AG08396 (cell line): ENCODE measurements at places on chromosomes 3 and 15.

- DNase-seq, result no peak
These were observed 347.4 kb upstream of the DCBLD2 start for GRCh38 chr3:99248913-99249312.

GRCh38 chr3:44525060-44525459, 29.9 kb upstream of the ZKSCAN7 start:
- no peak for DNase-seq

- DNase-seq, result no peak
These were observed 278.1 kb downstream of the ZPLD1 start for GRCh38 chr3:102712896-102713295.

GRCh38 chr15:63047792-63048114, 5.2 kb downstream of the TPM1 start:
- DNase-seq, result no peak

GRCh38 chr15:90593499-90594158, 63.9 kb downstream of the CRTC3 start:
- no peak for DNase-seq

GRCh38 chr3:73509066-73509465, 115.7 kb downstream of the PDZRN3 start:
- DNase-seq, result no peak

DNA sequence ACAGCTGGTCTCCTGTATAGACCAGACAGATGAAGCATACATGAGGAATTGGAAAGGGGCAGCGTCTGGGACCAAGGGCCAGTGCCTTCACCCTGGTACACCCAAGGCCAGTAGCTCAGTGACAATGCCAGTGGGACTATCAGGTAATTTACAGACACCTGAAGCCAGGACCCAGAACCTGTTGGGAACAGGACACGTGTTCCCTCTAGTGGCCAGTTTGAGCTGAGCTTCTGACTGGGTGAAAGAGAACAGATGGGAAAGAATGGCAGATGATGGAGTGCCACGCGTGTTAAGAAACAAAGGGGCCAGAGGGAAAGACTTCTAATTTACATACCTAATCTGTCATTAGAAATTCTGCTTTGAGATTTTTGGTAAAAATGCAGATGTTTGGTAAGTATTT, 5.1 kb upstream of the SLC25A38 start:
- DNase-seq, result peak; percentile 24

DNA sequence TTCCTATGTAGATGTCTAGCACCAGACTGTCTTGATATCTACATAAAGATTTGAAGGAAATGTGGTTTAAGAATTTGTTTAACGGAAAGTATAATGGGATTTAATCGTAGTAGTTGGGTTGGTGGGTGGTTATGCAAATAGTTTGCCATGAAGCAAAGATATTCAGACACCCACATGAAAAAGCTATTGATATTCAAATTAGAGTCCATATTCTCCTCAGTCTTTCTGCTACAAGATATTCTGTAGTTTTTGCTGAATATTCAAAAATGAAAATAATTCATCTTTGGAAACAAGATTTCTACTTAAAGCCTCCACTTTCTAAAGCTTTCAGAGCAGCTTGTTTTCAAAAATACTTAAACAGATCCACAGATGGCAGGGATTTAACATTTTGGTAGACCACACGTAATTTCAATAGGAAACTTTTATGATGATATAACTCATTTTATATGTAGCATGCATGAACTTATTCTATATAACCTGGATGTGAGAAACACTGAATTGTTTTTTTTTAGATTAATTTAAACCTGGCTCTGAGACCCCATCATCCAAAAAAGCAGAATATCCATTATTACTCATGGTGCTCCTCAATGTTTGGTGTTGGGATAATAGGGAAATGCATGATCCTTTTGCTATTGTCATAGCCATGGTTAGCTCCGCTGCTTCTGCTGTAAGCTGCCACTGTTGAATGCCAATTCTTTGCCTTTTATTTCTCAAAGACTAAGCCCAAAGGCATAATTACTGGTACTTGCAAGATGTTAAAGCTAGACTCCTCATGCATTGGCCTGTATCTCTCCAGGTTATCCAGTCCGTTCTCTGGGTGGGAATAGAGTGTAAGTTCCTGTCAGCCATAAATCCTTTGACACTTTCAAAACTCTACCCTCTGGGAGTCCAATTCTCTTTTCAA, 98.0 kb downstream of the GMNC start:
- DNase-seq, result no peak

DNA sequence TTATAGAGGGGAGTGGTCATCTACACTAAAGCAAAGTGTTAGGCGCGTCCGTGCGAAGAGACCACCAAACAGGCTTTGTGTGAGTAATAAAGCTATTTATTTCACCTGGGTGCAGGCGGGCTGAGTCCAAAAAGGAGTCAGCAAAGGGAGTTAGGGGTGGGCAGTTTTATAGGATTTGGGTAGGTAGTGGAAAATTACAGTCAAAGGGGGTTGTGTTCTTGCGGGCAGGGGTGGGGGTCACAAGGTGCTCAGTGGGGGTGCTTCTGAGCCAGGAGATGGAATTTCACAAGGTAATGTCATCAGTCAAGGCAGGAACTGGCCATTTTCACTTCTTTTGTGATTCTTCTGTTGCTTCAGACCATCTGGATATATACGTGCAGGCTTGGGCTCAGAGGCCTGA, 47.1 kb downstream of the OIP5 start:
- DNase-seq, result no peak

DNA sequence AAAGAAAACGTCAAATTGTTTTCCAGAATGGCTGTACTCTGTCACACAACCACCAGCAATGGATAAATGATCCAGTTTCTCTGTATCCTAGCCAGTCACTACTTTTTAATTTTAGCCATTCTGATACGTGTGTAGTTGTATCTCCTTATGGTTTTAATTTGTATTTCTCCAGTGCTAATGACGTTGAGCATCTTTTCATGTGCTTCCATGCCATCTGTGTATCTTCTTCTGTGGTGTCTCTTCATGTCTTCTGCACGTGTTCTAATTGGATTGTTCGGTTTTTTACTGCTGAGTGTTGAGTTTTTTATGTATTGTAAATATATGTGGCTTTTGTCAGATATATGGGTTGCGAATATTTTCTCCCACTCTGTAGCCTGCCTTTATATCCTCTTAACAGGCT, 81.9 kb downstream of the SUMF1 start:
- no peak for DNase-seq

GRCh38 chr3:99970198-99970597, 144.1 kb downstream of the FILIP1L start:
- DNase-seq, result no peak

DNA sequence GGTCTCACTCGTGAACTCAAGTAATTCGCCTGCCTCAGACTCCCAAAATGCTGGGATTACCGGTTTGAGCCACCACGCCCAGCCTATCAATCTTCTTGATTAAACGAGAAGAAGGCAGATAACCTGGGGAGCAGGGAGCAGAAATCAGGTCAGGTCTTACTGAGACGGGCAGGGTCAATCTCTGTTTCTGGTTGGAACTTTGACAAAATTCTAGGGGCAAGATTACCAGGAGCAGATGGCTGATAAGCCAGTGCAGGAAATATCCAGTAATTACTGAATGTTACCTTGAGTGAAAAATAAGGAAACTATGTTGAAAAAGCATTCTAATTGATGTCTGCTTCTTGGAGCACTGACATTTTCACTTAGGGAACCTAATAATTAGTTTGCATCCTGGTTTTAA, 24.4 kb upstream of the GOLM2 start:
- no peak for DNase-seq

DNA sequence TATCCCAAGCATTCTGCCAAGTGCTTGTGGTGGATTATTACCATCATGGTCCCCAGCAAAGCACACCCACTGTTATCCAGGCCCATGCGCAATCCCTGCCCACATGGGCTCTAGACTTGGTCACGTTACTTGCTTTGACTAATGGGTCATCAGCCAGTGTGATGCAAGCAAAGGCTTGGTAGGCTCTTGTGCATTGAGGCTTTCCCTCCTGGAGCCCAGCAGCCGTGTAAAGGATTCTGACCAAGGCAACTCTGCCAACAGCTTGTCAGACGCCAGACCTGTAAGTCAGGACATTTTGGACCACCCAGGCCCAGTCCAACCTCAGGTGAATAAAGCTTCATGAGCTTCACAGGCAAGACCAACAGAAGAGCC, 93.9 kb downstream of the ABHD5 start:
- DNase-seq, result no peak

DNA sequence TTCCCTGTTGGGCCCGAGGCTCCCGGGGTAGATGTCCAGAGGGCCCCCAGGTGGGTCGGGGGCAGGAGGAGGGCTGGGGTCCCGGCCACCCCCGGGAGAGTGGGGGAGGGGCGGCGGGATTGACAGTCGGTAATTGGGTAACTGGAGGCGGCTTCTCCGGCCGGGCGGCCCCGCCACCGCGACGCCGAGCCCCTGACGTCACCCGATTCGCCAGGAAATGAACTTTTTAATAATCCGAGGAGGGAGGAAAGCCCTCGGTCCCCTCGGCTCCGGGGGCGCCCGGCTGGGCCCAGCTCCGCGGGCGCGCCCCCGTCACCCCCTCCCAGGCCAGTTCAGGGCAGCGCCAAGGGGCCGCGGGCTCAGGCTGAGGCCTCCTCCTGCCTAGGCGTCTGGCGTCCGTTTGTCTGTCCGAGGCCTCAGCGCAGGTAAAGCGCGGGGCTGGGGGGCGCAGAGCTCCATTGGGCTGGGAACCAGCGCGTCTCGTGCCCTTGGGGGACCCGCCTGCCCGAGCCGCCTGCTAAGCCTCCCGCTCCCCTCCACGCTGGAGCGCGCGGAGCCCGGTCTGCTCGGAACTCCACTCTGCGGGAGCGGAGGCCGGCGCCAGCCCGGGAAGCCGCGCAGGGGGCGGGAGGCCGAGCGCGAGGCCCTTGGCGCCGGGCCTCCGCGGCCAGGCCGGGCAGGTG, 3.9 kb downstream of the GATA2 start:
- peak; percentile 85 for DNase-seq

- no peak for DNase-seq
These were observed 984 bp upstream of the SMARCC1 start for GRCh38 chr3:47782446-47783308.

DNA sequence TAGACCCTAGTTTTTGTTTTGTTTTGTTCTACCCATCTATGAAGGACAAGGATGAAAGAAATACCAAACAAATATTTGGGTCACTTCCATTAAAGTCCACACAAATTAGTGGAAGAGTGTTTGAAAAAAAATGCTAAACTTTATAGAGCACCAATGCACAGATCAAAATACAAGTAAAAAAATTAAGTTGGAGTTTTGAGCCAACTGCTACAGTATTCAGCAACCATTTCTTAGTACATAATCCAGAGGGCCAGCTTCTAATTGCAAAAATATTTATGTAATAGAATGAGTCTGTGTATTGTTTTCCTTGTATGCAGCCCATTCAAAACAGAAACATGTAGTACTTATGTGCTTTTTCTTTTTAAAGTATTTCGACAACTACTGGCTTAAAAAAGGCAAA, 121.1 kb downstream of the CBLB start:
- no peak for DNase-seq

GRCh38 chr3:177448987-177449359, 251.7 kb upstream of the TBL1XR1 start:
- no peak for DNase-seq

- DNase-seq, result peak; percentile 36
These were observed 718 bp downstream of the BNIP2 start for GRCh38 chr15:59688423-59688781.

- peak; percentile 68 for DNase-seq
These were observed 680 bp downstream of the POC1A start for GRCh38 chr3:52153389-52154096.

GRCh38 chr15:80076321-80077318, 17.1 kb downstream of the ZFAND6 start:
- no peak for DNase-seq

GRCh38 chr3:2850701-2851100, 259.5 kb downstream of the IL5RA start:
- DNase-seq, result no peak

GRCh38 chr3:97338375-97338774, 426.2 kb upstream of the ARL6 start:
- no peak for DNase-seq

GRCh38 chr3:80040067-80040466, 272.3 kb upstream of the ROBO1 start:
- DNase-seq, result no peak

- DNase-seq, result no peak
These were observed 30.8 kb downstream of the TPRG1 start for GRCh38 chr3:189202583-189202982.

- DNase-seq, result peak; percentile 59
These were observed 13.1 kb downstream of the COL8A1 start for GRCh38 chr3:99651531-99651930.

DNA sequence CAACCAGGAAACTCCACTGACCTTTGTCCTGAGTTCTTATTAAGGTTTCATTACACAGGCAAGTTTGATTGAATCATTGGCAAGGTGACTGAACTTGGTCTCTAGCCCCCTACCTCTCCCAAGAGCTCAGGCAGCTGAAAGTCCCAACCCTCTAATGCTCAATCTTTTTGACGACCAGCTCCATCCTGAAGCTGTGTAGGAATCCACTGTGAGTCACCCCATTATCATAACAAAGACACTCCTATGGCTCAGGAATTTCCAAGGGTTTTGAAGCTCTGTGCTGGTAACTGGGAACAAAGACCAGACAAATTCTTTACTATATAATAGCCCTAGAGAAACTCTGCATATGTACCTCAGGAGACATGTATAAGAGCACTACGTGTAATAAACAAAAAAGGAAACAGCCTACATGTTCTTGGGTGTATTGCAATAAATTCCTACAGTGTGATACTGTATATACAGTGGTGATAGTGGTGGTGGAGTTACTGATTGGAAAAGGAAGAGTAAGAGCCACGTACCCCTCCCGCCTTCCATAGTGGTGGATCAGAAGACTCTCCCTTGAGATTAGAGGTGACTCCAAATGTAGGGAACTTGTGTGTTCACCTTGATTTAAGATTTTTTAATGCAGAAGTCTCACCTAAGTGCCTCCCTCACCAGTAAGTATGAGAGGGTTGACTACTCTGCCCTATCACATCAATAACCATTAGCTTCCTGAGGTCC, 116.6 kb downstream of the ST8SIA2 start:
- no peak for DNase-seq
